Suprapubic skin (tissue), 4 donors: ENCODE measurements at places on chromosomes 4 and X. TPM values are rescaled to one million over a fixed set of nuclear protein-coding genes. Genes with fewer than 3 reads are reported as not detected.
A peak's percentile ranks its signal among the peaks of the same experiment; 100 is the strongest.

GRCh38 chr4:141046255-141046654 lies 87.0 kb downstream of the RNF150 start:
- H3K27ac ChIP-seq, result no peak overlapping the region
- no peaks in the 10 kb centered on the region for H3K36me3 ChIP-seq
- H3K27me3 ChIP-seq, result no peaks in the 10 kb centered on the region
- no peak for DNase-seq
- no peak overlapping the region for H3K4me3 ChIP-seq

GRCh38 chr4:71132486-71132885 lies 139.0 kb downstream of the DCK start:
- no peak overlapping the region for H3K4me3 ChIP-seq
- H3K27me3 ChIP-seq, result no peaks in the 10 kb centered on the region
- no peak overlapping the region for H3K27ac ChIP-seq
- DNase-seq, result no peak

DNA sequence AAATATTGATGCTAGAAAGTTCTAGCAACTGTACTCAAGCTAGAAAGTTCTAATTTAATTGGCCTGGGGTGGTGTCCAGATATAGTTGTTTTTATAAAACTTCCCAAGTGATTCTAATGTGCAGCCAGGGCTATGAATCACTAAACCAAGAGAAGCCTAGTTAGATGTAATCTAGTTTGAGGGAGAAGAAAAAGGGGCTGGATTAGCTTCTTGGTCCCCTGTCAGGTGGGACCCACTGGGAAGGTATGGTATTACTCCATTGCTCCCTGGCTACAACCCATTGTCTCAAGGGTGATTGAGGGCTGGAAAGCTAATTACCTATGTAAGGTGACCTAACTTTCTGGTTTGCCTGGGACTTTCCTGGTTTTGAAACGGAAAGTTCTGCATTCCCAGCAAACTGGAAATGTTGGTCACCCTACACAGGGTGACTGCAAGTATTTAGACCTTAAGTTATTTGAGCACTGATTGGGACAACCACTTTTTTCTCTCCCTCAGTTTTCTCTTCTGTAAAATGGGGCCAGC lies 23.9 kb upstream of the MSN start:
- H3K27ac ChIP-seq, result peak overlapping the region; percentile 54
- no peaks in the 10 kb centered on the region for H3K27me3 ChIP-seq
- DNase-seq, result no peak
- peaks cover 29% of the 10 kb centered on the region for H3K4me1 ChIP-seq

DNA sequence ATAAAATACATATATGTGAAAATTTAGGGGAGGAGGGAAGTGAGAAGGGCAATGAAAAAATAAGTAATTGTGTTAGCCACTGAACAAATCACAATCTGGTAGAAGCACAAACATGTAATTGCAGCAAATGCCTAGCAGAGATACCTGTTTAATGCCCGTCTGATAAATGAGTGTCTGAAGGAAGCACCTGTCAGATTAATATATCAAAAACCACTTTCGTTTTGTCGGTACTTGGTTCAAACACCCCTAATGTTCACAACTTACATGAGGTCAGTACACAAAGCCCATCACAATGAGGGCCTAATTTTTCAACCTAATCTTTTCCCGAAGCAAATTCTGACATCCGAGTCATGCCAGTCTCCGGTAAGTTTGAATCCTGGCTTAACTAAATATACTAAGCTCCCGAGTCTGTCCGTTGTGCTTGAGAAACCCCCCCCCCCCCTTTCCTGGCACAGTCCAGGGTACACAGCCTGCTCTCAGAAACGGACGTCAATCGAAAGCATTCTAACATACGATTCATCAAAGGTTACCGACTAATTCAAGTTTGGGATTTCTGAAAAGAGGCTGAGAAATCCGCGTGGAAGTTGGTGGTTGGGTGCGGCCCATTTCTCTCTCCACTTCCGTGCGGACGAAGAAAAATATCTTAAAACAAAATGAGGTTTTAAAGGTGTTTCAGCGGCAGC lies 758 bp downstream of the SDAD1 start:
- no peaks in the 10 kb centered on the region for H3K36me3 ChIP-seq
- peak overlapping the region; percentile 92 for H3K4me3 ChIP-seq
- H3K27ac ChIP-seq, result peak overlapping the region; percentile 66
- H3K4me1 ChIP-seq, result peaks cover 33% of the 10 kb centered on the region

Gene MAOA
- total RNA-seq, result 166 TPM

Gene HCFC1
- total RNA-seq, result 57.9 TPM

Gene F9
- total RNA-seq, result not detected
